ENCODE measurements at places on chromosomes 1 and 21. TPM values are rescaled to one million over a fixed set of nuclear protein-coding genes. Genes with fewer than 3 reads are reported as not detected.

DNA sequence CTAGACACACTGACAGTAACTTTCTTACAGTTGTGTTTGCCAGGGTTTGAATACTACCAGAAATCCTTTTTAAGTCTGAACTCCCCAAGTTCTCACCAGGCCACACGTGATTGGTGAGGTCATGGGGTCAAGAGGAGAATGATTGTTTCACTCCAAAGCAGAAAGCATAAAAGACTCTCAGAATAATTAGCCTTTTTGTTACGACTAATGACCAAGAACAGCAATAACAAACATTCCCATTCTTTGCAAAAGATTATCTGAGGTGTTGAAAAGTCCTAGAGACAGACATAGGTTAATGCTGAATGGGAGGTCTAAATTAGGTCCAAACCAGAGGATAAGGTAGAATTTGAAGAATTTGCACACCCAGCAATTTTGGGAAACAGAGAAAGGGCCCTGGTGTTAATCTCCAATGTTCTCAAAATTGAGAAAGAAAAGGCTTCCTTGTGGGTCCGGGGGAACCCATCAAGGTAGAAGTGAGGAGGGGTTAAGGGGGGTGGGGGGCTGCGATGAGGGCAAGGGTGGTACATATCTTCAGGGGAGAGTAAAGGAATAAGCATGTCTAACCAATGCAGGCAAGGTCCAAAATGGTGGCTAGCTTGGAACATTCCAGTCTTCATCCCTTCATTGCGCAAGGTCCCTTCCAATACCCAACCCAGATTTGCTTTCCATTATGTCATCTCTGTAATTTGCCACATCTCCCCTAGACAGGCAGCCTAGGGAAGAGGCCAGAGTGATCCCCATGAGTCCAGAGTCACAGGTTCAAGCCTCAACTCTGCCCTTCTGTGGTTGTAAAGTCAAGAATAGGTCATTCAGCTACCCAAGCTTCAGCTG is 74.6 kb upstream of the NFIA start:
- no peak for DNase-seq

GRCh38 chr21:41823166-41823565 is 56.0 kb downstream of the PRDM15 start:
- no peak for DNase-seq

GRCh38 chr1:3906672-3907020 is 6.6 kb upstream of the C1orf174 start:
- DNase-seq, result no peak

The NLRP3 gene
- 2.0 TPM for total RNA-seq

The FCRL6 gene
- total RNA-seq, result not detected
